ENCODE measurements at places on chromosomes 13 and 19.

DNA sequence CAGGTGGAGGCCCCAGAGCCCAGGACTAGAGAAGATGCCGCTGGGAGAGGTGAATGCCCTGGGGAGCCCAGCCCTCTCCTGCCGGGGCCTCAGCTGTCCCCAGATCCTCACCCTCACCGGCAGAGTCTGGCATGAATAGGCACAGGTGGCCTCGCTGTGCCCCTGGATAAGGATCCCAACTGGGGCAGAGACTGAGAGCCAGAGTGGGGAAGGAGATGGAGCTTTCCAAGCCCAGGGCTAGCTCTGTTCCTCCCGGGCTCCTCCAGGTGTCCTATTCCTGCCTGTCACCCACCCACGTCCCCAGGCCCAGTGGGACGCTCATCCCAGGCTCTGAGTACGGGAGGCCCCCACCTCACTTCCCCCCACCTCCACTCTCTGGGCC, 16.5 kb downstream of the PRR36 start:
- no peak for DNase-seq

DNA sequence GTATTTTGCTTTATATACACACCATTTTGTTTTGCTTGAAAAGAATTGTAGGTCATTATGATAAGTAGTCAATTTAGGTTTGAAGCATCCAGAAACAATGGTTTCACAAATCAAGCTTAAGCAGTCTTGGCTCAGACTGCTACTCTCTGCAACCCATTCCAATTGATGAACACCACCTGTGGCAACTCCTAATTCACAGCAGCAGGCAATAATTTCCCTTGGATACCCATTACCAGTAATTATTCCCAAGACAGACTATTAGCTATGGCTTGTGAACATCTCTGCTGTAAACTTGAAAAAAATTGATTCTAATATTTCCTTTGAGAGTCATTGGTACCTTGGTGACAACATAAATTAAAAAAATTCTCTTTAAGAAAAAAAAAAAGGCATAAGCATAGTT, 299.3 kb upstream of the SLITRK6 start:
- no peak for DNase-seq

- no peak for DNase-seq
These were observed 656.6 kb downstream of the UQCRFS1 start for GRCh38 chr19:28556371-28556770.

DNA sequence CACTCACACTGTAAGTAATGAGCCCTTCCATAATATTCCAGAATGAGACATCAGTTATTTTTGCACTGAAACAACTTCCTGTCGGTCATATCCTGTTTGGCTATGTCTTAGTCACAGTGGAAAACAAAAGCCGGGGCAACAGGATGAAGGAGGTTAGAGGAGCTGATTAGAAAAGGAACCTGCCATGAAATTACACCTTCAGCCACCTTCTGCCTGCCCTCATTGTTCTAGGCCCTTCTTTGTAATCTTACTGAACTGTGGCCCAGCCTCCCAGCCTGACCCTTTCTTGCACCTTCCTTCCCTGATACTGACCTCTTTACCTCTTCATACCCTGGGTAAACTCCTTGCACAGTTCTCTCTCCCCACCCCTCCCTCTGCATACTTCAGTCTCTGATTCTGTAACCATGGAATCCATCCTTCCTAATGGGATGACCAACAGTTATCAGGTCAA, 67.3 kb downstream of the DOCK9 start:
- DNase-seq, result peak; percentile 95

- no peak for DNase-seq
These were observed 519.9 kb upstream of the SPRY2 start for GRCh38 chr13:80860845-80861244.
